Daoy (cell line): ENCODE measurements at places on chromosomes 1 and 21. TPM values are rescaled to one million over a fixed set of nuclear protein-coding genes. Genes with fewer than 3 reads are reported as not detected.

DHX9 gene
- total RNA-seq, result 190 and 197 TPM in 2 replicates

SLC30A2 gene
- total RNA-seq, result 0.18 TPM in 1 of 2 replicates, not detected in the other

GRCh38 chr1:56002231-56002630 lies 577.1 kb downstream of the PLPP3 start:
- DNase-seq, result no peak

DNA sequence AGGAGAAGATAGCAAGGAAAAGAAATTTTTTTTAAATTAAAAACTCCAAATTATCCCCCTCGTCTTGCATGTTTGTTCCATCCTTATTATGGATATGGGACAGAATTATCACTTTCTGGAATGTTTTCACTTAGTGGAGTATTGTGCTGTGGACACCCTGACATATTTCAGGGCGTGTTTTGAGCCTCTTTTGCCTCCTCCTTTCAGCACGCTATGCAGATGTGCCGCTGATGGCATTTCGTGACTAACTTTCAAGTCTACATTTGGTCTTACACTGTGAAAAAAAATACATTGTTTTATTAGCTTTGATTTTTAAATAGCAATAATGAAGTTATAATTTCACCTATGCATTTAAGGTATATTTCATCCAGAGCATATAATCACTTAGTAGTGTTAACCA lies 738.7 kb downstream of the LTN1 start:
- no peak for DNase-seq

DNA sequence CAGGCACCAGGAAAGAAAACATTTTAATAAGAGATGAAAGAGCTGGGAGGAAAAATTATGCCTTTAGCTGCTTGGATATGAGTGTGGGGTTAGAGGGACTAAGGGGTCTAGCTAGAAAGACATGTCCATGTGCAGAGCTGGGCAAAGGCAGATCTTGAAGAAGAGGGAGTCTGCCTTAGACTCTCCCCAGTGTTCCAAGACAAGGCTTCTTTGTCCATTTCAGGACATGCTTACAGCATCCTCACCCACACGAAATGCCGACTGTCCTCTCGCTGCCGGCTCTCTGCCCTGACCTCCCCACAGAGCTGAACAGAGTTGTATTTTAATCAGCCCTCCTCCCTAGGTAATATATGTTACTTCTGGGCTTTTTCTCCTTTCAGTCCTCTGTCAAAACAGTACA lies 100.7 kb upstream of the ATP1B1 start:
- DNase-seq, result no peak
